ENCODE measurements at places on chromosomes 13 and 19.

- DNase-seq: no peak
These were observed 18.3 kb downstream of the VWA8 start for GRCh38 chr13:41942462-41943094.

DNA sequence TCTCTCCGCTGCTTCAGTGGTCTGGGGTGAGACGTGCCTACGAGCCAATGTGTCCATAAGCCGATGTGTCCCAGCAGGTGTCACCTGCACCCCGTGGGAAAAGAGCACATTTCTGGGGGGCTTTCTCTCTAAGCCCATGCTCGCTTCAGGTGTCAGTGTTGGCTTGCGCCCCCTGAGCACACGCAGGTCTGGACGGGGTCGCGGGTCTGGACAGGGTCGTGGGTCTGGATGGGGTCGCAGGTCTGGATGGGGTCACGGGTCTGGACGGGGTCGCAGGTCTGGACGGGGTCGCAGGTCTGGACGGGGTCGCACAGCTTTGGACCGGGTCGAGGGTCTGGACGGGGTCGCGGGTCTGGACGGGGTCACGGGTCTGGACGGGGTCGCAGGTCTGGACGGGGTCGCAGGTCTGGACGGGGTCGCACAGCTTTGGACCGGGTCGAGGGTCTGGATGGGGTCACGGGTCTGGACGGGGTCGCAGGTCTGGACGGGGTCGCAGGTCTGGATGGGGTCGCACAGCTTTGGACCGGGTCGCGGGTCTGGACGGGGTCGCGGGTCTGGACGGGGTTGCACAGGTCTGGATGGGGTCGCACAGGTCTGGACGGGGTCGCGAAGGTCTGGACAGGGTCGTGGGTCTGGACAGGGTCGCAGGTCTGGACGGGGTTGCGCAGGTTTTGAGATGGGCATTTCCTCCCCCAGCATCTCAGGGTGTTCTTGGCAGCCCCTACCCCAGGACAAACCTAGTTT, 24.5 kb upstream of the TFDP1 start:
- no peak for DNase-seq

DNA sequence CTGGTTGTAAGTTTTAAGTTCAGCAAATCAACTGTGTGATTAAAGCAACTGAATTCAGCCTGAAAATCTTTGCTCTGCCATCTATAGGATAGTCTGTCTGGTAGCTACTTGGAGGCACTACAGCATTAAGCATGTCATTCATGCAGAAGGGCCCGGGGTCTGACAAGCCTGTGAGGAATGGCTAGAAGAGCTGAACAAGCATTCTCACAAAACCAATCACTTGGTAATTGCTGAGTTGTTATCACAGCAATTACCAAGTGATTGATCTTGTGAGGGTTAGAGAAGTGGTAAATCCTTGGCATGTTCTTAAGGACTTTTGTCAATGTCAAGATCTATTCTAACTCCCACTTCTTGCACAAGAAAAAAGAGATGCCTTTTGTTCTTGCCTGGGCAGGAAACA, 356.1 kb downstream of the FGF14 start:
- no peak for DNase-seq

DNA sequence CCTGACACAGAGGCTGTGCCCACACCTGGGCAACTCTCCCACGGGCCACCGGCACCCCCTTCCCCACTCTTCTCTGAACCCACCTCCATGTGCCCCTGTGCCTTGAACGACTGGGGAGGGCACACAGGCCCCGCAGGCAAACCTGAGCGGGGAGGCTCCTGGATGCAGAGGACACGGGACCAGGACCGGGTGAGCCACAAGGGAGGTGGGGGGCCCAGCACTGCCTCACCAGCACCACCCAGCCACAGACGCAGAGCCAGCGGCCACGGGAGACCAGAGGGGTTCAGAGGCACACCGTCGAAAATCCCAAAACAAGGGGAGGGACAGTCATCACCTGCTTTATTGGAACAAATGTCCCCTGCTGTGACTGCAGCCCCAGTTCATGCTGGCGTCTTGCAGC, 49.4 kb downstream of the STK24 start:
- DNase-seq: no peak

DNA sequence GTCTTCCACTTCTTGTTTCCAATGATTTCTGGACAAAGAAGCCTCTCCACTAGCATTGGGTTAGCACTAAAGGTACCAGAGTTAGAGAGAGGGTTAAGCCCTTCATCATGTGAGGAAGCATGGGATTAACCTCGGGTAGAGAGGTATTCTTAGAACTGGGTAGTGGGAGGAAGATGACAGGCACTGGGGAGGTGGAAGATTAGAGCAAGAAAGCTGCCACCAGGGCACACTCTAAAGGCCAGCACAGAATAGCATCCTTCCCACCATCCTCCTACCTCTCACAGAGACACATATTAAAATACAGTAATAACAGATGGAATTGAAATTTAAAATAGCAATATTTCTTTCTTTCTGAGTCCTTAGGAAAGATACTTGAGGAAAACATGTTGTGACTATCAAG, 84.5 kb upstream of the PCDH20 start:
- DNase-seq: no peak

DNA sequence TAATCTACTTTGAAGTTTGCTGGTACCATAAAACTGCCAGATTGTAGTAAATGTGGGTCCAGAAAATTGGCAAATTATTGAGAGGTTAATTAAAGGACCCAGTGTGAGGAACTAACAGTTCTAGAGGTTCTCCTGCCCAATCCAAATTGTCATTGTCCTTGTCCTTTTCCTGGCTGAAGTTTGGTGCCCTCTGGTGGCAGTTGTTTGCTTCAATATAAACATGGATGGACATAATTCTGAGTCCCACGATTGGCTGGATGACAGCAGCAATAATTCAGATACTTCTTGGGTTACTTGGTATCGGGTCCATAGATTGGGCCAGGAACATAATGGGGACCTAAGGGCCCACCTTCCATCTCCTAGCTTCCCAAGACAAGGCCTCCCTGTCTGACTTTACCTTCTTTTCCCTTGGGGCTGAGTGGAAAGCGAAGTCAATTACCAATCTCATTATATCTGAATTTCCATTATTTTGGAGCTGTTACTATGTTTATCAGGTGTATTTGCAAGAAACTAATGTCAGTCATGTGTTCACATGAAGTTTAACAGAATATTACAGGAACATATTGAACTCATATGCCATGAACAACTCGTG, 33.8 kb upstream of the GARRE1 start:
- peak; percentile 10 for DNase-seq

DNA sequence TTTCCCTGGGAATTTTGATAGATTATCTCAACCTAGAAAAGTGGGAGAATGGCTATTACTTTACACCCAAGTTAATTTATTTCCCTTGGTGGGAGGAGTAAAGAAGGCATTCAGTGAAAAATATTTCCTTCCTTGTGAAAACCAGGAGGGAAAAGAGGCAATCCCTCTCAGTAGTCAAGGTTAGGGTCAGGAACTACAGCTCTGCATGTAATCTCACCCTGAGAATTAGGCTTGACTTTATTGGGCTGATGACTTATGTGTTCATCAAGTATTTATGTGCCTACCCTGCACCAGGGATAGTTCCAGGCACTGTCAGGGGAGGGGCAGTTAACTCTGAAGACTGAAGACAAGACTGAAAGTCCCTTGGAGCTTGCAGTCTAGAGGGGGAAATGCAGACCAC, 281.8 kb downstream of the DLEU7 start:
- no peak for DNase-seq

DNA sequence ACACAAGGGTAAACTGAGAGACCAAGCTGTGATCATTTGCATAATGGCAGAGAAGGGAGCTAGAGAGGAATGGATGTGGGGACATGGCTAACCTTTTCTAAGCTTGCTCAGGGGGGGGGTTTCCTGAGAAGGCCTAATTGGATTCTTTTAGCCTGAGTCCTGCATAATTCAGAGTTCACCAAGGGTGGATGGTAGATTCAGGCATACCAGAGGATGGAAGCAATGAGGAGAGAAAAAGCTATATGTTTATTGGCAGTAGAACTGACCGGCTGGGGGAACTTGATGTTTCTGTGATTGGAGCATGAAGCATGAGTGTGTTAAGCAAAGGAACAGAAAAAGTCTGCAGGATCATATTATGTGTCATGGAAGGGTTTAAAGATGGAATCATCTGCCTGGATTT, 65.9 kb upstream of the KLF12 start:
- DNase-seq: no peak

- DNase-seq: no peak
These were observed 508.6 kb upstream of the KLHL1 start for GRCh38 chr13:70616847-70617246.

- DNase-seq: no peak
These were observed 11.2 kb upstream of the GPR12 start for GRCh38 chr13:26771796-26772195.

- peak; percentile 61 for DNase-seq
These were observed 767 bp upstream of the GADD45B start for GRCh38 chr19:2475018-2475701.

DNA sequence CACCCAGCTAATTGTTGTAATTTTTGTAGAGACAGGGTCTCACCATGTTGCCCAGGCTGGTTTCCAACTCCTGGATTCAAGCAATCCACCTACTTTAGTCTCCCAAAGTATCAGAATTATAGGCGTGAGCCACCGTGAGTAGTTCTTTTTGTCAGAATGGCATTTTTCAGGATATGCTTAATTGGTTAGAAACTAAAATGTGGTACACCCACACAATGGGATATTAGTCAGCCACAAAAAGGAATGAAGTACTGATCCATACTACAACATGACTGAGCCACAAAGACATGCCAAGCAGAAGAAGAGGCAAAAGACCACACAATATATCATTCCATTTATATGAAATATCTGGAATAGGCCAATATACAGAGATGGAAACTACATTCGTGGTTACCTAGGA, 41.7 kb upstream of the MAP3K10 start:
- DNase-seq: no peak

GRCh38 chr19:57506163-57506562, 6.4 kb downstream of the ZNF773 start:
- no peak for DNase-seq

- DNase-seq: no peak
These were observed 14.6 kb downstream of the PDS5B start for GRCh38 chr13:32600890-32601289.

GRCh38 chr13:104106705-104107393, 1040.6 kb upstream of the SLC10A2 start:
- no peak for DNase-seq

GRCh38 chr13:108974686-108975085, 345.3 kb downstream of the MYO16 start:
- no peak for DNase-seq

GRCh38 chr19:15506074-15506571, 2.2 kb upstream of the CYP4F22 start:
- DNase-seq: no peak

DNA sequence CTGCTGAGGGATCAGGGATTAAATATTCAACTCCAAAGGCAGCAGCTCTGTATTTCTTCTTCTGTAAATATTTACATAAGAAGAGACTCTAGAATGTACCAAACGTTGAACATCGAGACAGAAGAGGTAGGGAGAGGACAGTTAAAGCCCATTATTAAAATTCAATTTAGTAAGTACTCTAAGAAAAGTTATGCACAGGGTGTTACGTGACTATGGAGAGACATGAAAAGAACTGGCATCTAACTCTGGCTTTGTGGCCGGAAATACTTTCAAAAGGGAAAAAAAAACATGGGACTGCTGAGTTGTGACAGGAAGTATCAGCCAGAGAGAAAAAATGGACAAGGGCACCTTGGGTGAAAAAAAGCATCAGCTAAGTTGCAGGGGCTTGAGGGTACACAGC, 36.7 kb downstream of the LNX2 start:
- DNase-seq: no peak

- no peak for DNase-seq
These were observed 13.7 kb downstream of the FGF9 start for GRCh38 chr13:21684576-21684975.

- DNase-seq: no peak
These were observed at the start of gene CD22 for GRCh38 chr19:35328851-35329285. Gene CD22 (plus strand): TSS chr19:35329187. CDS start chr19:35332041, 2,854 bp downstream.

- DNase-seq: no peak
These were observed 50.5 kb upstream of the IRS2 start for GRCh38 chr13:109836629-109837607.

GRCh38 chr19:1847684-1848398, 442 bp downstream of the REXO1 start:
- no peak for DNase-seq

- no peak for DNase-seq
These were observed 6.7 kb downstream of the DNM2 start for GRCh38 chr19:10724573-10725071.

GRCh38 chr19:55644191-55644833, 863 bp downstream of the ZNF581 start:
- no peak for DNase-seq

DNA sequence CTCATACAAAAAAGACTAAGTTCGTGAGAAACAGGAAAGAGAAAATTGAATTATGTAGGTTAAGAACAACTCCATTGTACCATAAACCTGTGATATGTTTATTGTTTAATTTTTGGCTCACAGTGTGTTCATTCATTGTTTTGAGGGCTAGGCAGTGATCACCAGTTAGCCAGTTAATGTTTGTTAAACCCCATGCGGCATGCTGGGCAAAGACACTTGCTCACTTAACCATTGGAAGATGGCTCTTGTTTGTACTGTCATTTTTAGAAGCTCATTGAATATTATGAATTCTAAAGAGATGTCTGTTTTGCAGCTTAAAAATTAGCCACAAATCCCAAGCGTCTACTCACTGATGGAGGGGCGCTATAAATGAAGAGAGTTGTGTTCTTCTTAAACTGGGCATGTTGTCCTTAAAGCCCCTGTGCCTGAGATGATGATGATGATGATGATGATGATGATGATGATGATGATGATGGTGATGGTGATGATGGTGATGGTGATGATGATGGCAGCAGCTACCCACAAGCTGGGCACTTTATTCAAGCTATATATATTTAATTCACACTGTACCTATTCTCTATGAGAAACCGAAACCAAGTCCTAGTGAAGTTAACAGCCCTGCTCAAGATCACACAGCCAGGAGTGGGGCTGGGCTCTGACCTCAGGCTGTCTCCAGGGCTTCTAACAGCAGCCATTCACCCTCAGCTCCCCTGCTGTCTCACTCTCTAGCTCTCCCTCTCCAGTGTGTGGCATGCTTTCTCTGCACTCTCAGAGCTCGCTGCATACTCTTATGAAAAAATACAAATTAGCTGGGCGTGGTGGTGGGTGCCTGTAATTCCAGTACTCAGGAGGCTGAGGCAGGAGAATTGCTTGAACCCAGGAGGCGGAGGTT, 169.1 kb downstream of the SHISA2 start:
- no peak for DNase-seq

DNA sequence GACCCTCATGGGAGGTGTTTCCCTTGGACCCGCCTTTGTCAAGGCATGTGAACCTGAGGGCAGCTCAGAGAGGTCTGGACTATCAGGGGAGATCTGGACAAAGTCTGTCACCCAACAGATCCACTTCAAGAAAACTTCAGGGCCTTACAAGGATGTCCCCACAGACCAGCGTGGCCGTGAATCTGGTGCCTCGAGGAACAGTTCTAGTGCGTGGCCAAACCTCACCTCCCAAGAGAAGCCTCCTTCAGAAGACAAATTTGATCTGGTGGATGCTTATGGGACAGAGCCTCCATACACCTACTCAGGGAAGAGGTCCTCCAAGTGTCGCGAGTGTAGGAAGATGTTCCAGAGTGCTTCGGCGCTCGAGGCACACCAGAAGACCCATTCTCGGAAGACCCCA, 11.5 kb downstream of the ZSCAN22 start:
- no peak for DNase-seq
